Activated T-cell treated with anti-CD3 and anti-CD28 coated beads, Interleukin-2, amount 50 U/mL, for 24 hours (primary cell): ENCODE measurements at places on chromosomes 3 and 15.

GRCh38 chr3:66572090-66572675, 71.4 kb upstream of the LRIG1 start:
- H3K27me3 ChIP-seq, result peaks cover 3% of the 10 kb centered on the region
- no peak for DNase-seq
- H3K4me1 ChIP-seq, result no peaks in the 10 kb centered on the region
- H3K27ac ChIP-seq, result no peak overlapping the region

DNA sequence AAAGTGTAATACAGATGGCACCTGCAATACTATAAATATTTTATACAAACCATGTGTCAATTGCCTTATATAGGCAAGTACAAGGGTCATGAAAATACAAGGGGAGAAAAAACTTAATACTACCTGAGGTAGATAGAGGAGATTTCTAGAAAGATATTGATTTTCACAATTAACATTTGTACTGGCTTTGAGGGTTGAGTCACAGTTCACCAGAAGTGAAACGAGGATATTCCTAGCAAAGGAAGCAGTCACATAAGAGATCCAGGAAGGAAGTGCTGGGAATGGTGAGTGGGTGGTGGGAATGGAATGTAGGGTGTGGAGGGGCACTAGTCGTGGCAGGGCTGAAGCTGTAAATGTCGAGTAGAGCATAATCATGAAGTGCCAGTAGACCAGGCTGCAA, 108.7 kb downstream of the P2RY1 start:
- no peaks in the 10 kb centered on the region for H3K36me3 ChIP-seq
- no peak for DNase-seq
- H3K27ac ChIP-seq, result no peak overlapping the region
- H3K27me3 ChIP-seq, result no peaks in the 10 kb centered on the region
- no peaks in the 10 kb centered on the region for H3K4me1 ChIP-seq

- H3K4me1 ChIP-seq, result no peaks in the 10 kb centered on the region
- H3K4me3 ChIP-seq, result no peak overlapping the region
- no peak overlapping the region for H3K27ac ChIP-seq
- DNase-seq, result no peak
Measured at GRCh38 chr15:100216182-100216581, 125.6 kb downstream of the ADAMTS17 start.

DNA sequence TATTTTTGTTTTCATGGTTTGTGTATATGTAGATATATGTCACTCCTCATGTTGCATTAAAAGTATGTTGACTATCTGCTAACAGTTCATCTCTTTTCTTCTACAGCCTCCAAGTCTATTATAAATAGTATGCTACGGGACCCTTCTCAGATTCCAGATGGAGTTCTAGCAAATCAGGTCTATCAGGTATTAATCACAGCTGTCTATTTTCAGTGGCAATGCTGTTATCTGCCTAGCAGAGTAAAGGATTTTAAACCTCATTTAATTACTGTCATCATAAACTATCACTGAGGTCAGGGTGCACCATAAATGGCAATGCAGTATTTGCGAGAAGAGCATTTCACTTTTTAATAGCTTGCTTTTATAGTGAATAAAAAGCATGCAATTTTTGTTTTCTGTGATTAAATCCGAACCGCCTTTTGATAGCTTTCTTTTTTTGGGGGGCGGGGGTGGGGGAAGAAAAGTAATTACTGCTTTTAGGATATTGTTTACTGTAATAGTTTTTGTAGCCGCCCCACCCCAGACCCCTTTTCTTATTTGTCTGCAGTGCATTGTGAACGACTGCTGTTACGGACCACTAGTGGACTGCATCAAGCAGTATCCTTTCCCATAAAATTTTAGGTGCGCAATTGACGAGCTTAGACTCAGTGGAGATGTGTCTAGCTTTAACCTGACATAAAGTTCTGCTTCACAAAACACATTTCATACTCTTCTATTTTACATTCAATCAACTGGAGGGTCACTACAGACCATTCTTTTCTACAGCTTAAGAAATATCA, 112.3 kb downstream of the CDIN1 start:
- DNase-seq, result no peak
- H3K4me1 ChIP-seq, result no peaks in the 10 kb centered on the region
- no peak overlapping the region for H3K27ac ChIP-seq
- no peak overlapping the region for H3K4me3 ChIP-seq
- H3K36me3 ChIP-seq, result peaks cover 27% of the 10 kb centered on the region

GRCh38 chr3:42161050-42161935, 70.1 kb downstream of the TRAK1 start:
- no peak overlapping the region for H3K4me3 ChIP-seq
- H3K36me3 ChIP-seq, result no peaks in the 10 kb centered on the region
- H3K27ac ChIP-seq, result no peak overlapping the region

- H3K4me3 ChIP-seq, result no peak overlapping the region
- H3K4me1 ChIP-seq, result no peaks in the 10 kb centered on the region
Measured at GRCh38 chr15:81859737-81860516, 185.9 kb downstream of the MEX3B start.

DNA sequence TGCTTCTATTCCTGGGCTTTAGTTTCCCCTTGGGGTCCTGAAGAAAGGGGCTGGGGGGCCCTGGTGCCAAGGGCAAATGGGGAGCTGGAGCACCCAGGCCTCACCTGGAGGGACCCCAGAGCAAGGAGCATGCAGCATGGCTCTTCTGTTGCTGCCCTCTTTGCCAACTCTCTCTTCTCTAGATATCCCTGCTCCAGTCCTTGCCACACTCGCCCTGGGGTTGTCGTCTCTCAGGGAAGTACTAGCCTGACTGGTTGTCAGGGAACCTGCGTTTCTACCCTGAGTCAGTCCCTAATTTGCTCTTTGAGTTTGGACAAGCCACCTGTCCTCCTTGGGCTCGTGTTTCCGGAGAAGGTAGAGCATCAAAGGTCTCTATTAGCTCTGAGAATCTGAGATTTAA, 63.7 kb upstream of the UBE2Q2 start:
- no peak overlapping the region for H3K27ac ChIP-seq
- H3K27me3 ChIP-seq, result peaks cover 14% of the 10 kb centered on the region
- H3K4me1 ChIP-seq, result peaks cover 16% of the 10 kb centered on the region
- H3K4me3 ChIP-seq, result no peak overlapping the region
- H3K36me3 ChIP-seq, result no peaks in the 10 kb centered on the region
